ENCODE measurements at places on chromosomes 2 and 18.

DNA sequence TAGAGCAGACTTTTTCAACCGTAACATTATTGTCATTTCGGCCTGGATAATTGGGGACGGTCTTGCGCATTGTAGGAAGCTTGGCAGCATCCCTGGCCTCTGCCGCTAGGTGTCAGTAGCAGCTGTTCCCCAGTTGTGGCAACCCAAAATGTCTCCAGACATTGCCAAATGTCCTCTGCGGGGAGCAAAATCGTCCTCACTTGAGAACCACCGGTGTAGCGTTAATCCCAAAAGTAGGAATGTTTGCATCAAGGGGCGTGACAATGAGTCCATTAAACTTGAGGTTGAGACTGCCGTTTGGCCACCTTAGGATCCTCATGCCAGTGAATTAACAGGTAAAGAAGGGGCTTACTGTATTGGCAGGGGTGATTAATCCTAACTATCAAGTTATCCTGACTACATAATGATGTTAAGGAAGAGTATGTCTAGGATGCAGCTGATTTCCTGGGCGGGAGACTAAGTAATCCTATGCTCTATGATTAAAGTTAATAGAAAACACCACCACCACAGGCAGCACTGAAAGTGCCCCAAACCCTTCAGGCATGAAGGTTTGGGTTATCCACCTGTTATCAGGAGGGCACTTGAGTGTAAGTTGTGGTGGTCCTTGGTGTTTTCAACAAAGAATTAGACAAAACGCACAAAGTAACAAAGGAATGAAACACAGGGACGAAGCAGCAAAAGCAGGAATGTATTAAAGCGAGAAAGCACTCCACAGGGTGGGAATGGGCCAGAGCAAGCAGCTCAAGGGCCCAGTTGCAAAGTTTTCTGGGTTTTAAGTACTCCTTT is 4.9 kb upstream of the ZC3H8 start:
- peak; percentile 91 for DNase-seq

DNA sequence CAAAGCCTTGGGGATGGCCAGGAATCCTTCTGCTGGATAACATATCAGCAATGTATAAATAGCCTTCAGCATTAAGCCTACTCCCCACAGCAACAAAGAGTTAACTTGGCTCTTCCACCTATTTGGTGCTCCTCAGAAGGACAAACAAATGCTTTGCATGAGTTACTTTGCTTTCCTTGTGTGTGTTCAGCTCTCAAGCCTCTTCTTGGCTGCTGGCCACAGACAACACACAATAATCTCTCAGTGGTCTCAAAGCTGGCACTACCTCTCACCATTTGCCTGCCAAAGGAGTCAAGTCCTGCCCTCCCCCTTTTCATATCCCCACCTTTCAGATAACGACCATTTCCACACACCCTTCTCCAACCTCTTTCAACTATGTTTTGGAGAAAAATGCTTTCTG is 17.5 kb downstream of the FTCDNL1 start:
- no peak for DNase-seq

DNA sequence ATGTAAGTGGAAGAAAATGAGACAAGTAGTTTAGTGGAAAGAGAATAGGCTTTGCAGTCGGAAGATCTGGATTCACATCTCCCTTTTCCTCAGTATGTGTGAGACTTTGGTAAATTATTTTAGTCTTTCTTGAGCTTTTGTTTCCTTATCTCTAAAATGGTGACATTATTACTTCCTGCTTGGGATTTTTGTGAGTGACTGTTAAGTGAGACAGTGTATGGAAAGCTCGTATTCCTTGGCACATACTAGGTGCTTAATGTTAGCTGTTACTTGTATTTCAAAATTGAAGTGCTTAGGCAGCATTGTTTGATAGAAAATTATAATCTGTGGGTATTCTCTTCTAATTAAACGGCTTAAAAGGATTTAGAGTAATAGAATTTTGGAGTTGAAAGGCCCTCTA is 2.0 kb downstream of the ZNF638 start:
- DNase-seq, result peak; percentile 9

DNA sequence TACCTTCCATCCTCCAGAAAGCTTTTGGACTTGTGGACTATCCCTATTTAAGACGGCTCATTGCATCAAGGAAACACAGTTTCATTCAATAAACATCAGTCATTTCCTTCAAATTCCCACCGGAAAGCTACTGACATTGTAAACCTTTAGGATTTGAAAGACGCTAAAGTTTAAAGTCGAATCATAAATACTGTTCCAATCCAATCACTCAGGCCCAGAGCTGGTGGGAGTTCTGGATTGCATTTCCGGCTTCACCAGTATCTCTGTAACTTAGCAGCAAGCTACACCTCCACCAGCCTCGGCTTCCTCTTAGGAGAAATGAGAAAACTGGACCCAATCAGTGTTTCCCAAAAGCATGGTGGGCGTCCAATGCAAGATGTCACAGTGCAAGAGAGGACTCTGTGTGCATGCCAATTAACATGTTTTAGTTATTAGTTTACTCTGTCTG is 1.6 kb downstream of the WDFY1 start:
- peak; percentile 41 for DNase-seq

DNA sequence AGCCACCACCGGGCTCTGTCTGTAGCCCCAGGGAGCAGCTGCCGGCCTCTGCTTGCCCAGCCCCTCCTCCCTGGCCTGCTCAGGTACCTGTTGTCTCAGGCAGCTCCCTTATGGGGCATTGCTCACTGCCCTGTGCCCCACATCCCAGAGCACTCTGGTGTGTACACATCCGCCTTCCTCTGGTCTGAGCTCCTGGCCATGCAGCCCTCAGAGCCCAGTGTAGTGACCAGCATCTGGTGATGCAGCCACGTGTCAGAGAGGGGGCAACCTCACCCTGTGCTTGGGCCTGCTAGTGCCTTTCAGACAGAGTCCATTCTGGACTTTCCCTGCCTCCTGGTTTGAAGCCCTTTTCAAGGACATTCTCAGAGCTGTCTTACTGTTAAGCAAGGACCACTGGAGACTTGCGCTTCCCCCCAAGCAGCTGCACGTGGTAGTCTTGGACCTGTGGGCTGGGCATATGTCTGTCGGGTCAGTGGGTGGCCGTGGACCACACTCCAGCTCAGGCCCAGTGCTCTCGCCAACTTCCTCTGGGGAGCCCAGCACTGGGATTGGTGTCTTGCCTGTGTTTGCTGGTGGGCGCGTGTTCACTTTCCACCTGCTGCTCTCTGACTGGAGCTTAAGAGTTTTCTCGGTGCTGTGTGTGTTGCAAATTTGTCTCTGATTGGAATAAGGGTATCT is 30.7 kb downstream of the DGKD start:
- no peak for DNase-seq

- no peak for DNase-seq
These were observed 87.3 kb upstream of the B3GNT7 start for GRCh38 chr2:231308219-231308618.
